Stimulated activated CD4-positive, alpha-beta T cell treated with anti-CD3 and anti-CD28 coated beads, Interleukin-4, amount 100 ng/mL, for 1 hour (primary cell): ENCODE measurements at places on chromosomes 4 and X.

DNA sequence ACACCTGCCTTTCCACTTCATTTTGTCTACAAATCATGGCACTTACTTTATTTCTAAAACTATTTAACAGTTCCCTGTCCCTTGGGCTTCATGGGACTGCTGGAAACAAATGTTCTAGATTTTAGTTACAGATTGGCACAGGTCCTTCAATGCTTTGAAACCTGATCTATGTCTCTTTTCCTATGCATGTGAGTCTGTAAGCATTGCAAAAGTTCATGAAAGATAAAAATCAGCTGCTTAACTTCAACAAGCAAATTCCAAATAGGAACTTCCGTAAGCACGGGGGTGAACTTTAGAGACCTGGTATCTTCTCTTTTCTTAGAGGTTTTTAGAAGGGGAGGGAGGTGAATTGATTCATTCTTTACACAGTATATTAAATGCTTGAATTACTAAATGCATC is 9.5 kb downstream of the LGI2 start:
- DNase-seq: no peak

GRCh38 chr4:142840516-142841123 is 5.5 kb downstream of the INPP4B start:
- no peak for DNase-seq

- no peak for DNase-seq
These were observed 1130.8 kb downstream of the FAT4 start for GRCh38 chr4:126445596-126445995.

- no peak for DNase-seq
These were observed 117.3 kb downstream of the FAT4 start for GRCh38 chr4:125432078-125432477.

- DNase-seq: no peak
These were observed 24.7 kb downstream of the IL3RA start for GRCh38 chrX:1361275-1361674.

DNA sequence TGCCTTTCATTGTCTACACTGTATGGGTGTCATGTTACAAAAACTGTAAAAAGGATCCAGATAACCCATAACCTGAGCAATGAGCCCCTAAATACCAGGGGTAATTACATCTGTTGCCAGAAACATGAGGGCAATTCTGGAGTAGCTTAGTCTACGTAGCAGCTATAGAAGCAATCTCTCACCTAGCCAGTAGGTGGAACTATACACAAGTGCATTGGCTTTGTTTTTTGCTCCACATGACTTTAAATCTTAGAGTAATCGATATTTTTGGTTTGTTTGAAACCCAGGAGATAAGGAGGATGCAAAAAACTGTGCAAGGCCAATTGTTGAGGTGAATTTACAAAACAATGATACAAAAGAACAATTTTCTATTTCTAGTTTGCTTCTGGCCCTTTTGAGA is 57.5 kb downstream of the GPR82 start:
- DNase-seq: no peak

GRCh38 chrX:37781814-37782213 is 2.0 kb downstream of the CYBB start:
- DNase-seq: no peak

GRCh38 chr4:53113431-53114225 is 251.5 kb downstream of the RASL11B start:
- DNase-seq: no peak

GRCh38 chr4:86586160-86586572 is 7.9 kb upstream of the PTPN13 start:
- DNase-seq: no peak

- no peak for DNase-seq
These were observed 144.1 kb downstream of the PACRGL start for GRCh38 chr4:20844311-20844710.

GRCh38 chrX:39953879-39954278 is 143.9 kb downstream of the BCOR start:
- no peak for DNase-seq

DNA sequence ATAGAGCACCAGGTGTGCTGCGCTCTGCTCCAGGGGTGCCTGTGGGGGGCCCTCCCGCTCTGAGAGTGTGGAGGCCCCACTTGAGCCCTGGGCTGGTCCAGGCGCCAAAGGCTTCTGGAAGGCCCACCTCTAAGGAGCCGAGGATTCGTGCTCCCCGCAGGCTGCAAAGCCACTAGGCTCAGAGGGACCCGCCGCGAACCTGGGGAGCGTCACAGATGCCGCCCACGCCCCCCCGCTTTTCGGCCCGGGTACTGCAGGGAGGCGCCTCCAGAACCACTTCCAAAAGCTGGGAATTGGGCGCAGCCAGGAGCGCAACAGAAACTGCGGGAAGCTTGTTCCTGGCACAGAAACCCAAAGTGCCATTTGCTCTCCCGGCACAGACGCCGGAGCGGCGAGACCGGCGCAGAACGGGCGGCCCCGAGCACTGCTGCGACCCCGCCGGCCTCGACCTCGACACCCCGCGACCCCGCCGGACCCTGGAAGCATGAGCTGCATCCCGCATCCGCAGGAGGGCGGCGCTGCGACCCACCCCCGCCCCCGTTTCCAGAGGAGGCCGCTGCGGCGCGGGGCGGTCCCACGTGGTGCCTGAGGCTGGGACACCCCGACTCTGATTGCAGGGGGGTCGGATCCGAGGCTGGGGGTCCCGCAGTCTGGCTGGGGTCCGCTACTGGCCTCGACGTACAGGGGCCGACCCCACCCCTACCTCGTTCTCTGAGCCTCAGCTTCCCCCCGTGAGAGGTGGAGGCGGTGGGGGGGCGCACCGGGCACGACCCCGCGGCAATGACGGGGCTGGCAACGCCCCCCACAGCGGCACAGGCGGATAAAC is 30.8 kb downstream of the CPLX1 start:
- no peak for DNase-seq

- DNase-seq: no peak
These were observed 73.2 kb downstream of the SLC4A4 start for GRCh38 chr4:71411981-71412380.

- DNase-seq: no peak
These were observed 38.7 kb upstream of the PDK3 start for GRCh38 chrX:24426340-24426913.

DNA sequence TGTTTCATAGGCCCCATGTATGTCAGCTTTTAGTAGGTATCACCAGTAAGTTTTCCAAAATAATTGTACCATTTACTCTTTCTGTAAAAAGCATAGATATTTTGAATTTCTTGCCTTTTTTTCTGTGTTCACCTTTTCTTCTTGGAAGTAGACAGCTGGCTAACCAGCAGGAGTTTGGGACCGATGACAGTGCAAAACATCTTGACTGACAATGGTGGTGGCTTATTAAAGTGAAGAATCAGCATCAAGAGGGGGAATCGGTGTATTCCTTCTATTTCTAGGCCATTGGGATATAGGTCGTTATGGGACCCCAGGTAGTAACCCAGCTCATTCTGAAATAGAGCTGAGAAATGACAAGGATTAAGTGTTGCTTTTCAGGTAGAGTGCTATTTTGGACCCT is 3.2 kb downstream of the CEP44 start:
- no peak for DNase-seq

- DNase-seq: no peak
These were observed at the start of gene APELA for GRCh38 chr4:164876700-164877324. APELA (plus strand) TSS chr4:164877178; CDS start chr4:164877332, 154 bp downstream.

DNA sequence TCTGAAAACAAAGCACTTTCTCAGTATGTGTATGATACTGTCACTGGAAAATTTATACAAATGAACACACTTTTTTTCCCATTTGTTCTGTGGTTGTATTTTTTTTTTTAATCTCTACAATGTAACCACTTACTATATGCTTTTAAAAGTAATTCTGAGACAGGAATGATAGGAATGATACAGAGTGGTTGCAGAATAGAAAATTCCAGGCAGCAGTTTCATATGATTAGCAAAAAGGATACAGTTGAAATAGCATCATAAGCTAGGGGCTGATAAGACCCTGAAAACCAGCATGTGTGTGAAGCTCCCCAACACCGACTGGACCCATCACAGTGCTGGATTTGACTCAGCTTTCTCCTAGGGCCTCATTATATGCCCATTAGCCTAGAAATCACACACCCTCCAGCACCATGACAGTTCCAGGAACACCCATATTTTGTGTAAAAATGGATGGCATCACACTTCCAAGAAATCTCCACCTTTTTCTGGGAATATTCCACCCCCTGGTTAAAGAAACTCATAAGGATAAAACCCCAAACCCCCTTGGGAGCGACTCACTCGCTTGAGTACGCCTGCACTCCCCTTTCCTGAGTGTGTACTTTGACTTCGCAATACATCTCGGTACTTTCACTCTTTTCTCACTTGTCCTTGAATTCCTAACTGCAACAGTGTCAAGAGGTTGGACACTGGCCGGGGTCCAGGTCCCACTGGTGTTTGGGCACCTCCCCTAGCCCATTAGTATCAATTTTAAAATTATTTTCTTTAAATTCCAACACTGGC is 77.4 kb upstream of the AGA start:
- DNase-seq: no peak

DNA sequence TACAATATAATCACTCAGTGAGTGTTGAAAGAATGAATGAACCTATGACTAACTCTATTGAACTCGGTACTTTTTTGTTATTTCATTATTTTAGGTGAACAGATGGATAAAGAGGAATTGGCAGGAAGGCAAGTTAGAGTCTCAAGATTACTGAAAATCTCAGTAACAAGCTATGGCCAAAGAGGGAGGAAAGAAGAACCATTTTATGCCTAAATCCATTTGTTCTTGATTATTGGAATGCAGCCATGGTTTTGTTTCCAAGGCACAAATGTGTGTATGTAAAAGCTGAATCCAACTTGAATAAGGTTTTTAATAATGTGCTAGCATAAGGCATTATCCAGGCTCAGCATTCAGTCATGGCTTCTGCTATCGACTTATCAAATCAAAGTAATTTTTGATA is 196.4 kb downstream of the DTHD1 start:
- DNase-seq: no peak

DNA sequence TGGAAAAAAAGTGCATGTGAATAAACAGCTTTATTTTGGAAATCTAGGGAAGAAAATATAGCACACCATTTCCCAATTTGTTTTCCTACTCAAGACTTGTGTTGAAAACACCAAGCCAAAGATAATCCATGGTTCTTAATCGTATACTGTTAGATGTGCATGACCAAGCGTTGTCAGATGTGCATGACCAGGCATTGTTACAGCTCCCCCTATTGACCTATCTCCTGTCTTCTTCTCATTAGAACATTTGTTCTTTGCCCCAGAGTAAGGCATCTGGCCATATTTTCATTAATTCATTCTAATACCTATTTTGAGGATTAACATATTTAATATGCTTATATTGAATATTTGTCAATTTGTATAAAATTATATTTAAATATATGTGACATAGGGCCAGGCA is 14.4 kb upstream of the VCX start:
- no peak for DNase-seq

DNA sequence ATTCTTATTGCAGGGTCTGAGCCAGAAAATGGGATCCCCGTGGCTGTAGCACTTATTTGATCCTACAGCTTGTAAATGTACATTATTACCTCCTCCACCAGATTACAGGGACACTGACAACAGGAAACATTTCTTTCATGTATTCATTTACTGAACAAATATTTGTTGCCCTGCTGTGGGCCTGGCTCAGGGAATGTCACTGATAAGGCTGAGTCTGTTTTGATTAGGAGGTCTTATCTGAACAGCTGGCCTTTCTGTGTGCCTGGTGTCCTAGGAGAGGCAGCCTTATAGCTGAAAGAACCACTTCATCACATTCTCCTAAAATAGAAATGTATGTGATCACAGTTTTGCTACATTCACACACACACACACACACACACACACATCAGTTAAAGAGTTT is 45.5 kb upstream of the PROM1 start:
- DNase-seq: no peak

DNA sequence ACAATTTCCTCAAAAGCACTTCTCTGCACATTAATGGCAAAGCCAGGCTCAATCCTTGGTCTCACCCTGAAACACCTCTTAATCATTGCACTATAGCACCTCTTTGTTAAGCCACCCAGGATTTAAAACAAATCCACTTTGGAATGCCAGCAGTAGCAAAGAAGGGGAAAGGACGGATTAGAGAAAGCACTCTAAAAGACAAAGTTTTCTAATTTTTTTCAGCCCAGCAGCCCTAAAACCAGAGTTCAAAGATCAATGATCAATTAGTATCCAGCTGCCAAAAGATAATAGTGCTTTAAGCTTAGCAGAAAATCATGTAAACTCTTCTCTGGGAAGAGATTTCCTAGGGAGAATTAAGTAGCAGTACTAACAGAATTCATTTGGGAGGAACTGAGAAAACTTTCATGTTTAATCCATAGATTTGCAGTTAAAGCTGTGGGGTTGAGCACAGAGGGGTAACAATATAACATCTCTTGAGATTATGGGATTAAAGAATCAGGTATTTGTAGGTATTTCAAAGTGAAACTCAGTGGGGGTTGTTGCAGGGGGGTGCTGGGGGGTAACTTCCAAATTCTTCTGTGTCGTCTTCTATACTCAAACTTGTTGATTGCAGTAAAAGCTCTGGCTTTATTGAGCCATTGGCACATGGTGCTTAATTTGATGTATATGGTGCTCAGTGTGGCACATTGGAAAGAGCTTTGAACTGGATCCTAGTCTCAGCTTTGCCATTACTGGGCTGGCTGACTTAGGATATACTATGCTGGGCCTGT is 61.8 kb downstream of the LRRC66 start:
- no peak for DNase-seq

- no peak for DNase-seq
These were observed 122.9 kb downstream of the GPAT3 start for GRCh38 chr4:83658806-83659205.

DNA sequence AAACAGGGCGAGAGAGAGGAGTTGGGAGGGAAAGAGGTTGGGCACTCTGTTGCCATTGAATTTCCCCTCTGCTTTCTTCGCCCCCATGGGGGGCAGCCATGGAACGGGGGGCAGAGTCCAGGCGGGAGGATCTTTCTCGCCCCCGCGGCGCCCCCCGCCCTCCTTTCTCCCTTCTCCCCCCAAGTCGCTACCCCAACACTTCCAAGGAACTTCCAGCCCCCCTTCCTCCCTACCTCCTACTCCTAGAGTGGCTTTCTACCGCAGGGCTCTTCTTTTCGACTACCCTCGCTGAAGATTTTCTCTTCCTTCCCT is 594 bp upstream of the STAG2 start:
- DNase-seq: no peak

DNA sequence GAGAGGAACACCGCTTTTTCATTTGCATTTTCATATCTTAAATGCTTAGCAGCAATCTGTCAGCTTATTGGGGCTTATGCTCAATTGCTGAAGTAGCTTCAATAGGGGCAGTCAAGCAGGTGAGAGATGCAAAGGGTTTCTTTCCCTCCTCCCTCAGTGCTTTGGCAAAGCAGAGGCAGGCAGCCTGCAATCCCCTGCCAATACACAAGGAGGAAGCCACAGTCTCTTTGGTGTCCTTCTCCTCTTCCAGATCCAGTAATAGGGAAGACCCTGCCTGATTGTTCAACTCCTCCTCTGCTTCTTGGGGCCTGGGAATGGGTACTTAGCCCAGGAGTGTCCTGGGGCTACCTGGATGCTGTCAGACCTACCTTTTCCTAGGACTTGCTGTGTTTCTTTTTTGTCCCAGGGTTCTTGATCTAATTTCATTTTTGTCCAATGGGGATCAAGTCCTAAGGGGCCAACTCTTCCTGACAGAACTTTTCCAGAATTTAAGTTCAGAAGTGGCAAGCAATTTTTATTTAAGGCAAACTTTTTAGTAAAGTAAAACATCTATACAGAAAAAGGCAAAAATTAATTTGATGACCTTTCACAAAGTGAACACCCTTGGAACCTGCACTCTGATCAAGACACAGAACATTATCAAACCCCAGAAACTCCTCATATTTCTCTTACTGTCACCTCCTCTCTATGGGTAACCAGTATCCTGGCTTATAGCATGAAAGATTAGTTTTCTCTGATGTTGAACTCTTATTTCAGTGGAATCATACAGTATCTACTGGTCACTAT is 260.3 kb downstream of the PPP3CA start:
- no peak for DNase-seq

- DNase-seq: no peak
These were observed 5.8 kb downstream of the WAS start for GRCh38 chrX:48689208-48689920.
